ENCODE measurements at places on chromosomes 2 and 18.

DNA sequence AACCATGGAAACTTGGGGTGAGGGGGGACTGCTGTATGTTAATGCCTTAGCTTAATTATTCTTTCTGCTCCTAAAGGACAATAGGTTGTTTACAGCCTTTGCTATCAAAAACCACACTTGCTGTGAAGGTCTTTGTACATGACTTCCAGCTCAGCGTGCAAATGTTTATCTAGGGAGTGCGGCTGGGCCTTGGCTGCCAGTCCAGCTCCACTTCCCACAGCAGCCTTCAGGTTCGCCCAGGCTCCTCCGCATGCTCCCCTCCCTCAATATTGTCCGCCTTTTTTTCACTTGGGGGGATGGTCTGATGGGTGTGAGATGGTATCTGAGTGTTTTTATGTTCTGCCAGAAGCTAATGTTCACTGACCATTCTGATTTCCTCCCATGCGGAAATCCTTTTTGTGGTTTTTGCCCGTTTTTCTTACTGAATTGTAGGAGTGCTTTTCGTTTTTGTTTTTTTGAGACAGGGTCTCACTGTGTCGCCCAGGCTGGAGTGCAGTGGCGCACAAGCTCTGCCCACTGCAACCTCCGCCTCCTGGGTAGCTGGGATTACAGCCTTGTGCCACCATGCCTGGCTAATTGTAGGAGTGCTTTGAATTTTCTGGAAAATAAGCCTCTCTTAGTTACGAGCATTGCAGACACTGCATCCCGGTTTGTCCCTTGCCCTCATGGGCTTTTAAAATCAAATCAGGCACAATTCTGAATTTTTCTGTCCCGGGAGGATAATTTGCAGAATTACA lies 28.8 kb downstream of the SH3BP4 start:
- no peak for DNase-seq

- DNase-seq, result no peak
These were observed 93.5 kb downstream of the FAM124B start for GRCh38 chr2:224308272-224308911.

- DNase-seq, result no peak
These were observed 118.3 kb upstream of the NCK2 start for GRCh38 chr2:105626212-105626965.

DNA sequence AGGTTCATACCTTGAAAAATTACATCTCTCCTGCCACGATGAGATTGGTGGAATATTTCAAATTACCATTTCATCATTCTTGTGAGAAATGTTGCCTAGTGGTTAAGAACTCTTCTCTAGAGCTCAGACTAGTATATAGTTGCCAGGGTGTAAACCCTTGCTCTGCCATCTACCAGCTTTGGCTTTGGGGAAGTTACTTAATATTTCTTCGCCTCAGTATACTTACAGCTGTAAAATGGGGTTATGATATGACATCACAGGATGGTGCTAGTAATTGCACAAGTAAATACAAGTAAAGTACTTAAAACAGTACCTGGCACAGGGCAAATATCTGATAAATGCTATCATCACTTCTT lies 1.5 kb downstream of the SPOPL start:
- no peak for DNase-seq

DNA sequence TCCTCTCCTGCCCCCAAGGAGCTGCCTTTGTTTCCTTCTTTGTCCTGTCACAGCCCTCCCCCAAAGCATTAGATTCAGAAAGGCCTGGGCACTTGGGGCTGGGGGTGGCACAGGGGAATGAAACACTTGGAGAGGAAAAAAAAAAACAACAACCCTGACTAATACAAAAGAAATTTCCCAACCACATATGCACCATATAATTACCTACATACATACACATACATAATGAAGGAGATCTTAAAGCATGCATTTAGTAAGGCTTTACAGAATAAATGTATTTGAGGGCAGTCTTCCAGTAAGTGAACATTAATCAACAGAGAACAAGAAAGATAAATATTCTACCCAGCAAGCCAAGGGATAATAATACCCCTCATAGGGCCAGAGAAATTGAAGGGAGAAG lies 70.0 kb upstream of the PPP1CB start:
- DNase-seq, result no peak

DNA sequence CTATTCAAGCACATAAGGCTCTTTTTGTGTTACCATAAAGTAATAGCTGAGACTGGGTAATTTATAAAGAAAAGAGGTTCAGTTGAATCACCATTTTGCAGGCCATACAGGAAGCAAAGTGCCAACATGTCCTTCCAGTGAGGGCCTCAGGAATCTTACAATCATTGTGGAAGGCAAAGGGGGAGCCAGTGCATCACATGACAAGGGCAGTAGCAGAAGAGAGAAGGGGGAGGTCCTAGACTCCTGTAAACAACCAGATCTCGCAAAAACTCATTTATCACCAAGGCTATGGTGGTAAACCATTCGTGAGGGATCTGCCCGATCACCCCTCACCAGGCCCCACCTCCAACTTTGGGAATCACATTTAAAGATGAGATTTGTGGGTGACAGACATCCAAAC lies 16.7 kb downstream of the DSG4 start:
- DNase-seq, result no peak

DNA sequence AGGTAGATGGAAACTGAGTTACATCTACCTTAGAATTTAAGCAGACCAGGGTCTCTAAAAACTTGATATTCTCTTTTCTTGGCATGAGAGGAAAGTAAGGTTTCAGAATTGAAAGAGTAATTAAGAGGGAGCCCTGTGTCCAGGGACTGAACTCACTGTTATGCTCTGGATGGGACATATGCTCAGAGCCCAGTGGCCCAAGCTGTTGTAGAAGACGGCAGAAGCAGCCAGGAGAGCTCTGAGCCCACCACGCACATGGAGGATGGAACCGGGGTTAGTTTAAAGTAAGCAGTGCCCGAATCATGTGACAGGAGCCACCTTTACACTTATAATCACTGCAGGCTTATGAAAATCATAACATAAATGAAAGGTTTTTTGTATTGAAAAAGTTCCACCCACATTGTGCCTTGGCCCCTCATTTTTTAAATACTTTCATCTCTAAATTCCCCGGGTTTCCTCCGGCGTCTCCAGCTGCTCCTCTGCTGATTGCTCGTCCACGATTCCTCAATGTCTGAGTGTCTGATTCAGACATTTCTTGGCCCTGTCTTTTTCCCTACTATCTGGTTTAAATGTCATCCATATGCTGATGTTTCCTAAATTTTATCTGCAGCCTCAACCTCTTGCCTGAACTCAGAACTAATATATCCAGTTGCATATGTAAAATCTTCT lies 36.1 kb upstream of the SPTBN1 start:
- no peak for DNase-seq

GRCh38 chr18:36419188-36419899 lies 121.8 kb downstream of the FHOD3 start:
- no peak for DNase-seq

GRCh38 chr2:71849111-71849510 lies 298.6 kb downstream of the CYP26B1 start:
- no peak for DNase-seq

- no peak for DNase-seq
These were observed 58.9 kb upstream of the LINC00305 start for GRCh38 chr18:64207820-64208219.

GRCh38 chr2:35125871-35126270 lies 1229.7 kb upstream of the CRIM1 start:
- no peak for DNase-seq

DNA sequence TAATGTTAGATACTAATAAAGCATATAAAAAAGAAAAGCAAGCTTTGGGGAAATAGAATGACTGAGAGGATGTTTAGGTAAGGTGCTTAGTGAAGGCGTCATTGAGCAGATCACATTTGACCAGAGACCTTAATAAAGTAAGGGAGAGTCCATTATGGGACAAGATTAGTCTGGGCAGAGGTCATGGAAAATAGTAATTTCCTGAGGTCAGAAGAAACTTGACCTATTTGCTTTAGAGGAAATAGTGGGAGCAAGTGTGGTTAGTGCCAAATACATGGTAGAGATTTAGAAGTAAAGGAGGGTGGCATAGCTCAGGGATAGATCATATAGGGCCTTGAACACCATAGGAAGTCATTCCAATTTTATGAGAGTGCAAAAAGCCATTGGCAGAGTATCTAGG lies 24.5 kb upstream of the SLC8A1 start:
- no peak for DNase-seq

DNA sequence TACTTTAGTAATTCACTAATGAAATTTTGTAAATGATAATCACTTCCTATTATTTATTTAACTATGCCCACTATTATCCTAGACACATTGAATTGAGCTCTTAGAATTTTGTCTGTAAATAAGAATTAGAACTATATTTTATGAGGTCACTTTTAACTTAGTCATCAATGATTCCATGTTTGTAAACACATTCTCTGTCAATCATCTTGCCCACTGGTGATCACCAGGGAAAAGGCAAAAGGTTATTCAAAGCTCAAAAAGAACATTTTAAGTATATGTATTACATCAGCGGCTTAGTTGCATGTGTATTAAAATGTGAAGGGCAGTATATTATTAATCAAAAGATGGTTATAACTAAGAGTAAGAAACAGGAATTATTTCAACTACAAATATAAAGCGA lies 25.2 kb downstream of the SCN9A start:
- DNase-seq, result no peak

DNA sequence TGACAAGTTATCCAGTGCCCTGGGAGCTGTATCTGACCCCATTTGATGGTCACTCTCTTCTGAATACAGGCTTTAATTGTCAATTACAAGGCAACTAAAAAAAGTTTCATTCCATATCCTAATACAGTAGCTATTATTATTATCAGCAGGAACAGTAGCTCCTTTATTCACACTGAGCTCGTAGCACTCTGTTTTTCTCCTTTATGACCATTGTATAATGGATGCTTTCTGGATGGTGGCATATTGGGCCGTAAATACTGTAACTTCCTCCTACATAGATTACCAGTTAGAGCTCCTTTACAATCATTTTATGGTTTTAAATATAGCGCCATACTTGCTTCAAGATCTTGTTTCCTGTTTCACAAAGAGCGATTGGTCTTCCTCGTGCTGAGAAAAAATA lies 1040.3 kb downstream of the TSN start:
- no peak for DNase-seq

DNA sequence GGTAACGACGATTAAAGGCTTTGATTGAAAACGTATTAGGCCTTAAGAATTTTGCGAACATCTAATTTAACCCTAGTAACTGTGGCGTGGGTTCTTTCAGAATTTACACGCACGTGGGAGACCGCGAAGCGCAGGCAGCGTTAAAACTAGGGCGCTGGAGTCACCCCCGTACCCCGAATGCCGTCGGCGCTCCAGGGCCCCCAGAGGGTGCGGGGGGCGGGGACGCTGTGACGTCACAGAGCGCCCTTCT lies 673 bp upstream of the SMCHD1 start:
- peak; percentile 81 for DNase-seq

GRCh38 chr2:234287650-234288049 lies 209.2 kb downstream of the ARL4C start:
- no peak for DNase-seq

- no peak for DNase-seq
These were observed 92.8 kb upstream of the TTC39C start for GRCh38 chr18:23921716-23922285.

DNA sequence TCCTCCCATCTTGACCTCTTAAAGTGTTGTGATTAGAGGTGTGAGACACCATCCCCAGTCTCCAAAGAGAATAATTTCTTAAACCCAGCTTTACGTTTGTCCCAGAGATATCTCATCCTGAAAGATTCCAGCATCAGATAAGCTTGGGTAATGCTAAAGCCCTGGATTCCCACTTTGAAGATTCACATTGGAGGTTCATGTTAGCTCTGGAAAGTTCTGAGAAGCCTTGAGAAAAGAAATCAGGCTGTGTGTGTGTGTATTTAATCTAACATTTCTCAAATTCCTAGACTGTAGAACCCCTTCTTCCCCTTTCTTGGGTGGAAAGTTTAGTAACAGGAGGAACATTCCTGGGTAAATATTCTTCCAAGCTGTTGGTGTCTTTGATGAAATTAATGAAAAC lies 18.0 kb downstream of the ZNF532 start:
- DNase-seq, result no peak

DNA sequence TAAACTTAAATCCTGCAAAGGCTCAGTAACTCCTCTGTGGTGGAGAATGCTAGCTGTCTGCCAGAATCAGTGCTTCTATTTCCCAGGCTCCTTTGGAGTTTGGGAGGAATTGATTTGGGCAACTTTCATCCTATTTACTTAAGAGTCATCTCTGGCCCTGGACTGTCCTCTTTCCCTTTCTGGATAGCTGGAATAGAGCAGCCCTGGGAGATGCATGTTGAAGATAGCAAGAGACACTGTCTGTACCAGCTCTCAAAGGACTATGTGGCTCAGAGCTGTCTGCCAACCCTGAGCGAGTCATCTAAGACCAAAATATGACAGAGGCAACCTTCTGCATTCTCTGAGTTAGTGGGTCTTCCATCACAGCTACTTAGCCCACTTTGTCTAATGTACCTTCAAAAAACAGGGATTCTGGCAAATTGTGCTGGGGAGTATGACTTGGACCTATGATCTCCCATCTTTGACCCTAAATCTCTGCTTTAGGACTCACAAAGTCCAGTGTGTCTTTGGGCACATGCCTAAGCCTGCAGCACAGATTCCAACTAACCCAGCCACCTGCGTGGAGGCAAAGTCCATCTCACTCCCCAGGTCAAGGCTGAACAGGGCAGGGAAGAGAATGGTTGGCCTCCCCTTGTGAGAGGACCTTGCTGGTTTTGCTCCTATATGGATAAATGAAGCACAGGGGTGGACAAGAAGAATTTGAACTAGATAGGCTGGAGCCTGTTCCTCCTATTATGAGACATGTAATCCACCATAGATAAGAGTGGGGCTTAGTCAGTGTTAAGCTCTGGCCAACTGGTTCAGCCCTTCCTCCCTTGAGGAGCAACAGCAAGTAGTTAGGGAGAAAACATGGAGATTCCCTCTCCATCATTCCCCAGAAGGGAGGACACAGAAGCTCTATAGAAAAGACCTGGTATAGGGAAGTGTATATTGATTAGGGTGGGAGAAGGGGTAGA lies 99.1 kb upstream of the PELI1 start:
- DNase-seq, result no peak

DNA sequence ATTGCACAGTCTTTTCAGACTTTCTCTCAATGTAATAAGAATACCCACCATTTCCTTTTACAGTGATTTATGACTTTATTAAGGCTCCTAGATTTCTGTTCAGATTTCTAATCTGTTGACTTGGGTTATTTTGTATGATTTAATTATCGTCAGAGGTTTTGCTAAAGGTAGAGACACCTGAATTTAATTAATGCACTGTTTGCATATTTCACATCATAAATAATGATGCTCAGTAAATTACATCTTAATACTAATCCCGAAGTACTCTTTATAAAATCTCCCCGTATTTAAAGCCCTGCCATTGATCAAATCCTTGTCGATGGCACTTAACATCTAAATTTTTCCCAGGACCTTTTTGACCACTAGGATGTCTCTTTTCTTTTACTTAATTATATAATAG lies 399.9 kb downstream of the MEIS1 start:
- no peak for DNase-seq

All from central memory CD8-positive, alpha-beta T cell (primary cell).